NCI-H187 (cell line): ENCODE measurements at places on chromosomes 16 and 17.

GRCh38 chr17:31250229-31250628 lies 46.8 kb downstream of the OMG start:
- DNase-seq: no peak

GRCh38 chr17:65627891-65628643 lies 66.6 kb upstream of the AXIN2 start:
- DNase-seq: no peak

DNA sequence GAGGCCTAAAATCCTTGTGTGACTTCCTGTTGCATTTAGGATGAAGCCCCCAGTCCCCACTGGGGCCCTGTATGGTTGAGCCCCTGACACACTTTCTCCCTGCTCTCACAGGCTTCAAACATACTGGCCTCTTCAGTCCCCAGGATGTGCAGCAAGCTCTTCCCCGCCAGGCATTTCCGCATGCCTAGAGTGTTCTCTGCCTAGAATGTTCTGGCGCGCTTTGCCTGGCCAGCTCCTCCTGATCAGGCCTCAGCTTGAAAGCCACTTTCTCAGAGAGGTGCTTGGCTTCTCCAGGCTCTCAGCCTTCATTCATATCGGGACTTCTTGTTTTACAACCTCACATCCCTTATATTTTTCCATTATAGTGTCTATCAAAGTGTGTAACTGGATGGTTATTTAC lies 123.7 kb downstream of the SPACA3 start:
- DNase-seq: no peak

DNA sequence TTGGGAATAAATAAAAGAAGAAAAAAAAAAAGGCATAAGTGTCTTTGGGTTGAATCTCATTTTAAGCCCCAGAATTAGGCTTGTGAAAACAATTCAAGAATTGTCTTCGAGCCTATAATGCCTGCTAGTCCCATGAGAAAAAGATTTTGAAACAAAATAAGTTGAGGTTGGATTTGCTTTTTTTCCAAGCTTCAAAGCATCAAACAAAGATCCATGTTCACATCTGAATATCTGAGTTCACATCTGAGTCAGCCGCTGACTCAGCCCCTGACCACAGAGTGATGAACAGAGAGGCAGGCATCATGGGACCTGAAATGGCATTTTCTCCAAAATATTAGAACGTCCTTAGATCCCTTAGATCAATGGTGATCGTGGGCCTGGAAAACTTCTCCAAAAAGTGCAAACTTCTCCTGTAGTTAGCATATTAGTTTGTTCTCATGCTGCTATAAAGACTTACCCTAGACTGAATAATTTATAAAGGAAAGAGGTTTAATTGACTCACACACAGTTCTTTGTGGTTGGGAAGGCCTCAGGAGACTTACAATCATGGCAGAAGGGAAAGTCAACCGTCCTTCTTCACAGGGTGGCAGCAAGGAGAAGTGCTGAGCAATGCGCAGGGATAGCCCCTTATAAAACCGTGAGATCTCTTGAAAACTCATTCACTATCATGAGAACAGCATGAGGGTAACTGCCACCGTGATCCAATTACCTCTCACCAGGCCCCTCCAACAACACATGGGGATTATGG lies 294.6 kb upstream of the HSBP1 start:
- no peak for DNase-seq

GRCh38 chr17:42225646-42226045 lies 31.4 kb upstream of the GHDC start:
- DNase-seq: no peak

DNA sequence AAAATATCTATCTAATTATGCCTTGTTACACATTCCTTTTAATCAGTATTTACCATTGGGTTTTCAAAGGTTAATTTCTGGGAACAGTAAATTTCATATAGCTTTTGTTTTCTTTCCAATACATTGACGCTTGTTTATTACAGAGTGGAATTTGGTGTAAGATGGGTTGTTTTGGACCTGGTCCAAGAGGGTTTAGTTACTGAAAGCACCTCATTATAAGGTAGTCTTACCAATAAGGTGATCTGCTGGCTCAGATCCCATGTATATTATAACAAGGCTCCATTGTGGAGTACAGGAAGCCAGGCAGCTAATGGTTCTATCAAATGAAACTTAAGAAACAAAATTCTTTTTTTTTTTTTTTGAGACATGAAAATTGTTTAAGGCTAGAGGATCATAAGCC lies 87.3 kb upstream of the NACA2 start:
- no peak for DNase-seq

DNA sequence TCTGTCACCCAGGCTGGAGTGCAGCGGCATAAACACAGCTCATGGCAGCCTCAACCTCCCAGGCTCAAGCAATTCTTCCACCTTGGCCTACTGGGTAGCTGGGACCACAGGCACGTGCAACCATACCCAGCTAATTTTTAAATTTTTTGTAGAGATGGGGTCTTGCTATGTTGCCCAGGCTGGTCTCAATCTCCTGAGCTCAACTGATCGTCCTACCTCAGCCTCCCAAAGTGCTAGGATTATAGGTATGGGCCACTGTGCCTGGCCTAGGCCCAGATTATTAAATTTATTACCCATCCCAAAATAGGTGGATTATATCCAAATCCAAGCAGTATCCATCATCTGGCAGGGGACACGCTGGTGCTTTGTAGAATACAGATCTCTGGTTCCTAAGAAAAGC lies 53.8 kb downstream of the METTL16 start:
- DNase-seq: no peak

DNA sequence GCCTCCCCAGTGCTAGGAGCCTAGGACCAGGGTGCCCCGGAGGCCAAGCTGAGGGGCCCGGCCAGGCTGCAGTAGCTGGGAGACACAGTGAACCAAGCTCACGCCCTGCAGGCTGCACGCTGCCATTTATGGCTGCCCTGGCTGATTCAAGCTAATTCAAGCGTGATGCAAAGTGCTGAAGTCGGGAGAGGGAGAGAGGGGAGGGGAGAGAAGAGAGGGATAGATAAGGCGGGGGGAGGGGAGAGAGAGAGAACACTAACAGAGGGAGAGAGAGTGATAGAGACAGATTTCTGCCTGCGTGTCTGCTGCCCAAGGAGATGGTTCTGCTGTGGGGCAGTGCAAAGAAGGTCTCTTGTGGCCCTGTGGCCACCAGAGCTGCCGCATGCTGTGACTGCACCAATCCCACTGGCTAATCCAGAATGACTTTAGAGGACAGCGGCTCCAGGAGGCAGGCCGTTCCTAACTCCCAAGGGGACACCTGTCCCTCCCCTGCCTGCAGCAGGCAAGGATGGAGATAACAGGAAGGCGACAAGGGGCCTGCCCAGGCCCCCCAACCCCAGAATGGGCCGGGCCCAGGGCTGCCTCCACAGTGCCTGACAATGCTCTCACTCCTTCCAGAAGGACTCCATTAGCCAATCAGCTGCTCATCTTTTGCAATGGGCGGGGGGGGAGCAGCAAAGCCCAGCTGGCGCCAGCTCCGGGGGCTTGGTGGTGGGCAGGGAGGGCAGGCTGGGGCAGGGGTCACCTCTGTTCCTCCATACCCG lies 12.9 kb downstream of the MXRA7 start:
- DNase-seq: peak; percentile 66

GRCh38 chr16:77540646-77541045 lies 105.8 kb upstream of the ADAMTS18 start:
- DNase-seq: no peak

GRCh38 chr17:2595716-2596115 lies 2.3 kb downstream of the PAFAH1B1 start:
- no peak for DNase-seq

DNA sequence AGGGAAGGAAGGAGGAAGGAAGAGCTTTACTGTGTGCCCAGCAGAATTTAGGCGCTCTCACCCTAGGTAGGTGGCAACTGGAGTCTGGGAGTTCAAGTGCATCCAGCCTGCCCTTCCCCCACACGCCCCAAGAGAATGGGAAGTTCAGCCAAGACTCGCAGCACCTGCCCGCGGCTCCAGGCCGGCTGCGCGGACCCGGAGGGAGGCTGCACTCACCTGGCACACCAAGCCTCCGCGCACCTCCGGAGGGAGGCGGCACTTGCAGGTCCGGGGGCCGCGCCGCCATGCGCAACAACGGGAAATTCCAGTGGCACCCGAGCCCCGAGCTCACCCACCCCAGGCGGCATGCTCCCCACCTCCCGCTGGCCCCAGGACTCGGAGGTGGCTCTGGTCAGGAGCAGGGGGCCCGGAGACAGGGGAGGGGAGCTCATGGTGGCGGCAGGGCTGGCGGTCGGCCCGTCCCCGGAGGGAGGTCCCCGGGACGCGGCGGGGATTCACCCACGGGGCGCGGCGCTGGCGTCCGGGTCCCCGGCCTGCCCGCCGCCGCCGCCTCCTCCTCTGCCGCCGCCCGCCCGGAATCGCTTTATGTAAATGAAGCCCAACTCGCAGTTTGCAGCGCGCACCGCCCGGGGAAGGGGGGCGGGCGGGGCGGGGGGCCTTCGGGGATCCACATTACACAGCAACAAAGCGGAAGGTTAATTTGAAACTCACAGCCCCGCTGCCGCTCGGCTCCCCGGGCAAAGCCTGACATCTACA lies at the start of gene ZFHX3:
Gene ZFHX3, minus strand, starts transcription at position 593 of the 756 bp plus-strand sequence. CDS start 87,983 bp downstream, outside the sequence.
- DNase-seq: no peak

DNA sequence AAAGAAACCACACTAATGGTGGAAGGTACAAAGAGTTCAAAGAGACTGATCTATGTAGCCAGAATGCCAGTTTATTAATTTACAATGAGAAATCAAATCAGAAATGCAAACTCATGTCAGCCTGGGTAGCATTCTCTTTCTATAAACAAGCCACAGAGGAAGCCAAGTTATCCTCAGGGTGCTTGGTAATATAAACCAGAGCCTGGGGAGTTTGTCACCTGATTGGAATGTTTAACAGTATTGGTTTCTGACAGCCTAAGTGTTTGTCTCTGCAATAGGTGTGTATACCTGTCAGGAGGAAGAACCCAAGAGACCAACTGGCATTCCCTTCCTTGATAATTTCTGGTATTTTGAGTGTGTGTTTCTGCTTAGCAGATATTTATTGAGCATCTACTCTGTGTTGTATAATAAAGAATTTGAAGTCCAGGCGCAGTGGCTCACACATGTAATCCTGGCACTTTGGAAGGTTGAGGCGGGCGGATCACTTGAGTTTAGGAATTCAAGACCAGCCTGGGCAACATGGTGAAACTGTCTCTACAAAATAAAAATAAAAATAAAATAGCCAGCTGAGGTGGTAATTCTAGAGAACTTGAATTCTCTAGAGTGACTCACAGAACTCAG lies 3.1 kb upstream of the C17orf58 start:
- no peak for DNase-seq

GRCh38 chr17:61405686-61406536 lies 6.3 kb downstream of the TBX2 start:
- DNase-seq: no peak

DNA sequence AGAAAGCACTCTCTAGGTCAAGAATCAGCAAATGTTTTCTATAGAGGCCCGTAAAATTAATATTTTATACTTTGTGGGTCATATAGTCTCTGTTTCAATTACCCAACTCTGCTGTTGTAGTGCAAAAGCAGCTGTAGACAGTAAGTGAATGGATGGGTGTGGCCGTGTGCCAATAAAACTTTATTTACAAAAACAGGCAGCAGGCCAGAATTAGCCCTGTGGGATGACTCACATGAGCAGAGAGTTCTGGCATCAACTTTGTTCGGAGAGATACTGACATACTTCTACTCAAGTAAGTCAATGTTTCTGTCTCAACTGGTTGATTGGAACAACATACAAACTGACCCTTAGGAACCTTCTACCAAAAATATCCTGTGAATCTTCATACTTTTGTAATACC lies 616.2 kb downstream of the MAF start:
- DNase-seq: no peak

DNA sequence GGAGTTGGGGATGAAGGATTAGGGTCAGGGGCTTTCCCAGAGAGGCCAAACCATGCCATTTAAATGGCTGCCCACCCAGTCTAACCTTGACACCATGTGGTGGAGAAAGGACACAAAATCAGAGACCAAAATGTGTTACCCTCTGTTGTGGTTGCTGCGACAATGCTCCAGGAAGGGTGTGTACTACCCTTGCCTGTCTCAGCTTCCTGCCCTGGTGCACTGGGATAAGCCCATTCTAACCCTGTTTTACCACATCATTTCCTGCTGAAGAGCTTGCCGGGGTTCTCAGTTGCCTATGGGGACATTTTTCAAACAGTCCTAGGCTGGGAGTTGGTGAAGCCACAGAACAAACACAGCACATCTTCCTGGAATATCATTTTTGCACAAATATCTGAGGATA lies 4.9 kb downstream of the OR4D1 start:
- DNase-seq: no peak

GRCh38 chr16:81128726-81129524 lies 32.7 kb upstream of the GCSH start:
- no peak for DNase-seq

DNA sequence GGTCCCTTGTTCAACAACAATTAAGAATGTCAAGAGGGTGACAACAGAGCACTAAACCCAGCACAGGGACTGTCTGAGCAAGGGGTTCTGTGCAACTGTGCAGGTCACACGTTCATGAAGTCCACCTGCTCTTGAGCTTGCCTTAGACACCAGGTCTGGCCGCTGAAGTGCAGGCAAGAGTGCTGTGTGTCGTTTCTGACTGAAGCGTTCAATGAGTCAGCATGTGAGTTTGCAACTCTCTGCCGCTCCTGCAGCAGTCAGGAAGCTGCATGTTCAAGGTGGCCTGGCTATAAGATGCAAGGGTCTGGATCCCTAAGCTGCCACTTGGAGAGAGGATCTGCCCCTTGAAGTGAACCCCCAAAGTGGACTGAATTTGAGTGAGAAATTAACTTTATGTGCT lies 332.7 kb upstream of the HSBP1 start:
- DNase-seq: no peak

DNA sequence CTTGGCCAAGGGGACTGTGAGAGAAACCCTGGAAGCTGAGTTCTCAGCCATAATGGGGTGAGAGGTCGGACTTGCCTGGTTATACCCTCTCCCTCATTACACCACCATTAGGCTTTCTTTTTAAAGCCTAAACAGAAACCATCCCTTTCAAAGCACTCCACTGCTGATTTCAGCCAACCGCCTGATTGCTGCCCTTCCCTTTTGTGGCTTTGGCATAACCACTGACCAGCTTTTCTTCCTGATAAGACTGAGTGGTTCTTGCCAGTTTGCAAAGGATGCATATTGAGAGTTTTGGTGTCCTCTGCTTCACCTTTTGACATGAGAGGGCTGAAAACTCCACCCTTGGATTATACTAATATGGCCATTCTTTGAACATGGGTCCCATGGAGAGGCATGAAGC lies 308.2 kb upstream of the GOT2 start:
- DNase-seq: no peak
